ENCODE measurements at places on chromosomes 16 and 17.

- DNase-seq: no peak
Observed at GRCh38 chr17:63973247-63973646, 529 bp upstream of the SCN4A start.

DNA sequence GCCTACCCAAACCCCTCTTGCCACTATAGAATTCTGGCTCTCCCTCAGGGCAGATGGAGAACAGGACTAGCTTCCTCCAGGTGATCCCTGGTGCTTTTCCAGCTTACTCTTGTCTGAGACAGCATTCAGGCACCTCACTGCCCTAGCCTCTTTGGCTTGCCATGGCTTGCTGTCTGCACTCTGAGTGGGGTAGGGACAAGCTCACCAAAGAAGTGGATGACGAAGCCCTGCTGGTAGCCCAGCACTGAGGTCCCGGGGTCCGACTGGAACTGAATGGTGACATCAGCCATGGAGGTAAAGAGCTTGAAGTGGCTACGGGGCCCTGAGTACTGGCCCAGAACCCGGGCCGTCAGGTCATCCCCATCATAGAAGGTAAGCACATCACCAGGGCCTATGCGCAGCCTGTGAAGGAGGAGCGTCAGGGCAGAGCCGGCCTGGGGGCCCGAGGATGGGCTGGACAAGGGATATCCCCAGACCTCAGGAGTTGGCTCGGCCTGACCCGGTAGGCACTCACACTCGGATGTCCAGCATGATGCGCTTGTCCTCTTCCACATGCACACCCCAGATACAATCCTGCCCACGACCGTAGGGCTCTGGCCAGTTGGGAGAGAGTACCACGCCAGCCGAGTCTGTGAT lies 7.6 kb upstream of the PHF12 start:
- DNase-seq: no peak

- DNase-seq: no peak
Observed at GRCh38 chr17:42179911-42180410, 981 bp downstream of the KCNH4 start.

GRCh38 chr16:3195975-3196374 lies 8.0 kb downstream of the OR1F1 start:
- no peak for DNase-seq

DNA sequence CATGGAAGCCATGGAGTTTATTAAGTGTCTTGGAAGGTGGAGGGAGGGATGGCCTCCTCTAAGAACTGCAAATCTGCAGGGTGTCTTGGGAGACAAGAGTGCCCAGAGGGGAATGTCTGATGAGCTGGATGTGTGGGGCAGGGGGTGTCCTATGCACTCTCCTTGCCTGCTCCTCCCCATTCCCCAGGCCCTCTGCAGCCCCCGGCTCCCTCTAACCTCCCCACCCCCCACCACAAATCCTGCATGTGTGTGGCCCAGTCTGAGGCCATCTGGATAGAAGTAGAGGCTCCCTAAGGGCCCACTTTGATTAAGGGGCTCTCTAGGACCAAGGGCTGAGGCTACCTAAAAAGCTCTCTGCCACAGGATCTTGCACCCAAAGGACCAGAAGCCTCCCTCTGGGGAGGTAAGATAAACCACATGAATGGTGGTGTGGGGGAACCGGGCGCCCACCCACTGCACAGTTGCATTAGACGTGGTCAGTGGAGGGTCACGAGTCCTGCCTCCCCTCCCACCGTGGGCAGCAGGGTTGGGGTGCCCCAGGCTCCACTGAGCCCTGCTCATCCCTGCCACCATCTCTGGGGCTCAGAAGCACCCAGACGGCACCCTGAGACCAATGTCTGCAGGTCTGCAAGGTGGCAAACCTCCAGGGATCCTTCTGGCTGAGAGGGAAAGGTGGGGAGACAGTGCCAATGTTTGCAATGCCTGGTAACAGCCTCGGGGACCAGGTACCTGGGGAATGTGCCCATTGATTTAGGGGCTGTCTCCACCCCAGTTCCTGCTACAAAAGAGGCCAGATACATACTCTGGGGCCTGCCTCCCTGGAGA lies 618 bp downstream of the AANAT start:
- DNase-seq: peak; percentile 93

DNA sequence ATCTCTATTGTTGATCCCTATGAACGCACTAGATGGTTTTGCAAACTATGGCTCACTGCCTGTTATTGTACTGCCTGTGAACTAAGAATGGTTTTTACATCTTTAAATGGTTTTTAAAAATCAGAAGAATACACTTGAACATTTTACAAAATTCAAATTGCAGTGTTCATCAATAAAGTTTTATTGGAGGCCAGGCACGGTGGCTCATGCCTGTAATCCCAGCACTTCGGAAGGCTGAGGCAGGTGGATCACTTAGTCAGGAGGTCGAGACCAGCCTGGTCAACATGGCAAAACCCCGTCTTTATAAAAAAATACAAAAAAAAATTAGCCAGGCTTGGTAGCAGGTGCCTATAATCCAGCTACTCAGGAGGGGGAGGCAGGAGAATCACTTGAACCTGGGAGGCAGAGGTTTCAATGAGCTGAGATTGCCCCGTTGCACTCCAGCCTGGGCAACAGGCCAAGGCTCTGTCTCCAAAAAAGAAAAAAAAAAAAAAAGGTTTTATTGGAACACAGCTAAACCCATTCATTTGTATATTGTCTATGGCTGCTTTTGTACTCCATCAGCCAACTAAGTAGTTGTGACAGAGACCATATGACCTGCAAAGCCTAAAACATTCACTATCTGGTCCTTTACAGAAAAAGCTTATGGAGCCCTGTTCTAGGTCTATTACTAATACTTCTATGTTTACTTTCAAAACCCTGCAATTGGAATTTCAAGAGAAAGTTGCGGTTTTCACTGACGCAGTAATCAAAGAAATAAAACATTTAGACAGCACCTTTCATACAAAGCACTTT lies 18.9 kb downstream of the IKZF3 start:
- DNase-seq: no peak

DNA sequence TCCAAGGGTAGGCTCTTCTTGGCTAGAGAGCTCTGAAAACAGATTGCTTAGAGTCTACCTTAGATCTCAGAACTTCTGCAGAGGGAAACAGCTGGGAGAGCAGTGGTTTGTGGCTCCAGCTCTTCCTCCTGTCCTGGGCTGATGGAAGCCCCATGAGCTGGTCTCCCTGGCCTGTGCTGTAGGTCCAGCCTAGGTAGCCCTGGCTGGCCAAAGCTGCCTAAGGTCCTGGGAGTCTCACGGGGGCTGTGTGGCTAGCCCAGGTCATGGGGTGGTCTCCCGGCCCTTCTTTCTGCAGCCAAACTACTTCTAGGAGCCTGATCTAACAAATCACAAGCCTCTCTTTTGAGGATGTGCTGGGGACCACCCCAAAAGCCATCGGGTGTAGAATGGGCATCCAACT lies 75.7 kb downstream of the MPRIP start:
- DNase-seq: no peak

DNA sequence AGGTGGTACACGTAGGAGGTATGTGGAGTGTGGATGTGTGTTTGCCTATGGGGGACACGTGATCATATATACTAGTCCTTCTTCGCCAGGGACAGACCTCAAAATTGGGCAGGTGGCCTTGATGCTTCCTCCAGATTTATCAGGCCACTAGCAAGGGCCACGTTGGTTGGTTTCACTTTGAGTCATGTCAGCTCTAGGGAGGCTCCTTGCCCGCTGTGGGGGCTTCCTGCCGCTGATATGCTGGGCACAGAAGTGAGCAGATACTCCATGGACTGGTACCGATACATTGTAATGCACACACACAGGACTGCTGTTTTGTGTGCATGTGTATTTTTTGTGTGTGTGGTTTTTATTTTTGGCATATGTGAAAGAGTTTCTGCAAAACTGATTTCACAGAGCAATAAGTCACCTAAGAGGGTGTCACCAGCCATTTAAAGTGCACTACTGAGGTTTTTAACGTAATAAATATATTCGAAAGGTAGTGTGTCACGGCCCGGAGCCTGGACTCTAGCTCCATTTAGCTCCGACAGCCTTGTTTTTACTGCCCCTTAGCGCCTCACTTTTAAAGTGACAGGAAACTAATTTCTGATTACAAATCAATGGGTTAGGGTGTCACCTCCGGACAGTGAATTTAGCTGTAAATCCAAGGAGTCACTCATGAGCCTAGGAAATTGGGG lies 605.5 kb upstream of the SALL1 start:
- DNase-seq: no peak
